Stimulated activated CD4-positive, alpha-beta T cell treated with anti-CD3 and anti-CD28 coated beads, Interleukin-4, amount 100 ng/mL, for 48 hours (primary cell): ENCODE measurements at places on chromosomes 5 and 9.

DNA sequence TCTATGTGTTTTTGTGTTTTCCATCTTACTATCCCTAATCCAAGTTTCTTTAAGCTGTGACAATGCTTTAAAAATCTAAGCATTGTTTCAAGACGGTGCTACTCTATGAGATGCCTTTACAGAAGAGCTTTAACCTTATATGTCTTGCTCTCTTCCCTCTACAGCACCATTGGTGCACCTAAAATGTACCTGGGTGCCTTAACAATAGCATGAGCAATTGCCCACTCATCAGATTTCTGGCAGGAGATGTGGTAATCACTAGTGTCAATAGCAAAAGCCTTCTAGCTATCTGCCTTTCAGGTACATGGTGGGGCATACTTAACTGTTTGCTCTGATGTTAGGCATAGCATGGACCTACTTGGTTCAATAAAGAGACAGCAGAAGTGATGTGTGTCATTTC lies 222.3 kb upstream of the KIF2A start:
- no peak for DNase-seq

- no peak for DNase-seq
Measured at GRCh38 chr5:168415971-168416370, 70.3 kb upstream of the RARS1 start.

DNA sequence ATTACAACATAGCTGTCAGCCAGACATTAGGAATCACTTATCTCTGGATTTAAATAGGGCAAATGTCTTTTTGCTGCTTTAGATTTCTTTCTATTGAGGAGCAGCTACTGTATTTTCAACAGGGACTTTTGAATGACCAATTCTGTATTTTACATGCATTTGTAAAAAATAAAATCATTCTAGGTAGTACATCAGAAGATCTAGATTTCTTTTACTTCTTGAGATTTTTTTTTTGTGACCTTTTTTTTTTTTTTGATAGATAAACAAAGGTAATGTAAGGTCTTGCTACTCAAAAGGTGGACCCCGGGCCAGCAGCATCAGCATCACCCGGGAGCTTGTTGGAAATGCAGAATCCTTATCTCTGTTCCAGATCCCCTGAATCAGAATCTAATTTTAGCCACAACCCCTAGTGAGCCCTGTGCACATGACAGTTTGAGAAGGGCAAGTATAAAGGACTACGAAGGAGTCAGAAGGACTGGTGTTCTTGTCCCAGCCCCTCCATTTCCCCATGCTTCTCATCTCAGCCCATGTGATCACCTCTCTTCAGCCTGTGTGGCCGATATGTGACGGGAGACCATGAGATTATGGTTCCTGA lies 37.7 kb upstream of the CKMT2 start:
- no peak for DNase-seq

DNA sequence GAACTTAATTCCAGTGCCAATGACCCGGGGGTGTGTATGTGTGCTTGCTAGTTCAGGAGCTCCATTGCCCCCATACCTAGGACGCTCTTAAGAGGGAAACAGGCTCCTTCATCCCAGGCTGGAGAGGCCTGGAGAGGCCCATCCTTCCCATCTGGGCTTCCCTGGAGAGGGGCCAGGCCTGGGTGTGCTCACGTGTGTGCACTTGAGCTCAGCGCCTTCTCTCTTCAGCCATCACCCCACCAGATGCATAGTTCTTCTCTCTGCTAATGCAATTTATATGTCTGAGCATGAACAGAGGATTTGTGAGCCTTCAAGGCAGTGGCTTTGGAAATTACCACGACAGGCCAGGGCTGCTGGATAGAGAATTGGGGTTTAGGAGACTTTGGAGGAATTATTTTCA lies 48.6 kb upstream of the SHB start:
- no peak for DNase-seq

DNA sequence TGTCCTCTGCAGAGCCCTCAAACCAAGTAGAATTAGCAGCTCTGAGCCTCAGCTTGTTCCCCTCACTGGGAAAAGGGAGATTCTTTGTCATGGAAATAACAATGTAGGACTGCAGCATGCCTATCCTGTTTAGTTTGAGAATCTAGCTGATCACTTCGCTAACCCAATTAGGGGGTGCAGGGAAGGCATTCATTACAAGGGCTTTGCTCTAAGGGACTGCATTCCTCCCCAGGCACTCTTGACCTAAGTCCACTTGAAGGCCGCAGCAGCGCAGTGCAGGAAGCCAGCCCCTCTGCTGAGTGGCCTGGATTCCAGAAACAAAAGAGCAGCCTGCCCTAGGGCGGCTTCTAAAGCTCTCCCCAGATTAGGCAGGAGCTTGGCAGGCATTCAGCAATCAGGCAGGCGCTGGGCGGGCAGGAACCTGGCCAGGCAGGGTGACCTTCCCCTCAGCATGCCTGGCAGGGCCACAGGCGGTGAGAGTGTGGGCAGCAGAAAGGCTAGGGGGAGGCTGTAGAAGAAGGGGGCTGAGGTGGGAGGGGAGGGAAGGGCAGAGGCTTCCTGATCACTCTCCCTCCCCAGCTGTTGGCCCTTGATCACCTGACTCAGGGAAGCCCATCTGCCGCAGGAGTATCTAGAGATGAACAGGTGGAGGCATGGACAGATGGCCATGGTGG lies 24.8 kb downstream of the CCNJL start:
- no peak for DNase-seq

GRCh38 chr9:97441729-97442128 lies 29.8 kb downstream of the TDRD7 start:
- no peak for DNase-seq

GRCh38 chr9:71604197-71605063 lies 163.9 kb downstream of the CEMIP2 start:
- DNase-seq = peak; percentile 70
